Stimulated activated CD4-positive, alpha-beta T cell treated with anti-CD3 and anti-CD28 coated beads, Interleukin-12 subunit alpha, Interleukin-12 subunit beta, amount 100 ng/mL, for 4 hours (primary cell): ENCODE measurements at places on chromosomes 13 and 19.

DNA sequence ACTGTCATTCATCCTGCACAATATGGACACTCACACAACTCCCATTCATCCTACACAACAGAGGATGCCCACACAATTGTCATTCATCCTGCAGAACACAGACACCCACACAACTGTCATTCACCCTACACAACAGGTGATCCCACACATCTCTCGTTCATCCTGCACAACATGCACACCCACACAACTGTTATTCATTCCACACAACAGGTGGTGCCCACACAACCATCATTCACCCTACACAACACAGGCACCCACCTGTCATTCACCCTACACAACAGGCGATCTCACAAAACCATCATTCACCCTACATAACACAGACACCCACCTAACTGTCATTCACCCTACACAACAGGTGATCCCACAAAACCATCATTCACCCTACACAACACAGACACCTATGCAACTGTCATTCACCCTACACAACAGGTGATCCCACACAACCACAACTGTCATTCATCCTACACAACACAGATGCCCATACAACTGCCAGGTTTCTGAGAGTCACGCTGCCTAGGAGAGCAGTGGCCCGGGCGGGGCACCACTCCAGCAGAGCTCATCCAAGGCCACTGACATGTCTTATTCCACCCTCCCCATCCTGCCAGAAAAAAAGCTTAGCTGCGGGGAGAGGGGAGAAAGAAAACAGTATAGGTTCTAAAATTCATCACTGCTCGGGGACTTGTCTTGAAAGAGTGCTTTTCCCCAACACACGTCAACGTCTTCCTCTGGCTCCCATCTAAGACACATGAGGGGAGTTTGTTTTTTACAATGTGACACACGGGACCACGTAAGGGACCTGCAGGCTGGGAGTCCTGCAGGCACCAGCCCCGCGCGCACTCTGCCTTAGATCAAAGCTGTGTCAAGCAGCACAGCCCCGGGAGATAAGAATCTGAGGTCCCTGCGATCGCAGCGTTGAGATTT lies 44.0 kb downstream of the KLF2 start:
- DNase-seq = no peak

- no peak for DNase-seq
Measured at GRCh38 chr19:47188507-47189033, 42.4 kb downstream of the BBC3 start.

GRCh38 chr19:2113439-2114211 lies 16.9 kb downstream of the IZUMO4 start:
- no peak for DNase-seq

- DNase-seq = no peak
Measured at GRCh38 chr19:32750441-32751055, 31.0 kb downstream of the TDRD12 start.

- DNase-seq = no peak
Measured at GRCh38 chr13:23505007-23505406, 65.2 kb upstream of the TNFRSF19 start.

DNA sequence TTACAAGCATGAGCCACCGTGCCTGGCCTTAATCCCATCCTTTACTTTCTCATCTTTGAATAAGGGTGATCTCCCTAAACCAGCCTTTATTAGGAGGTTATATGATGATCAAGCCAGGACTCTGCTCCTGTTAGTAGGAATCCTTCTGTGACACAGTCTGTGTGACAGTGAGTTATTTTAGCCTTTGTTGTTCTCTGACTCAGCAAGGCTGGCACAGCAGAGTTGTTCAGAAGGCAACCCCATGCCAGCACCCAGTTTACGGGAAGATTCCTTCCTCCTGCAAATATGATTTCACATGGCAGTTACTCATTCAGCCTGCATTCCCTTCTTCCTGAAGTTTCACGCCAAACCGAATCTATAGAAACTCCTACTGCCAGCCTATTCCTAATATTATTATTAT lies 10.5 kb upstream of the MIER2 start:
- DNase-seq = no peak

DNA sequence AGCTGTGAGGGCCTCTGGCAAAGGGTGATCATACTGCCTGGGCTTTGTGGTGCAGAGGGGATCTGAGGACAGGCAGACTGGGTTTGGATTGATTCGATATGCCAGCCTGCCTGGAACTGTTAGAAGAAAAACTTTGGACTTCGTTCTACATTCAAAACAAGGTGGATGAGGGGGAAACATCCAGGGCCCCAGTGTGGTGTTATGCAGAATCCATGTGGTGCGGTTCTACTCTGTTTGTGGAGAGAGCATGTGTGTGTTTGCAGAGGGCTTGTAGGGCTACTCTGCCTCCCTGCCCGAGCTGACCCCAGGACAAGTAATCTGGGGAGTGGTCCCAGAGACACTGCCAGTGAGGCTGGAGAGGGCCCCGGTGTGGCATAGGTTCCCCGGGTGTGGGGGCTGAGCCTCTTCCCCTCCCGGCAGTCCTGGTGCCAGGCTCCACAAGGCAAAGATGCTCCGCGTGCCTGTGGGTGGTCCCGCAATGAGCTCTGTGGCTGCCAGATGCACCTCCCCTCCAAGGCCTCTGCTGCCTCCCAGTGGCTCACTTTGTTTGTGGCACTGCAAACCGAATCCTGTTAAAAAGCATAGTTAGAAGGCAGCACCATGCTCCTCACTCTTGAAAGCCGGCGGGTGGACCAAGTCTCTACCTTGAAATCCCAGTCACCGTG lies 22.3 kb upstream of the TFDP1 start:
- DNase-seq = peak; percentile 25

DNA sequence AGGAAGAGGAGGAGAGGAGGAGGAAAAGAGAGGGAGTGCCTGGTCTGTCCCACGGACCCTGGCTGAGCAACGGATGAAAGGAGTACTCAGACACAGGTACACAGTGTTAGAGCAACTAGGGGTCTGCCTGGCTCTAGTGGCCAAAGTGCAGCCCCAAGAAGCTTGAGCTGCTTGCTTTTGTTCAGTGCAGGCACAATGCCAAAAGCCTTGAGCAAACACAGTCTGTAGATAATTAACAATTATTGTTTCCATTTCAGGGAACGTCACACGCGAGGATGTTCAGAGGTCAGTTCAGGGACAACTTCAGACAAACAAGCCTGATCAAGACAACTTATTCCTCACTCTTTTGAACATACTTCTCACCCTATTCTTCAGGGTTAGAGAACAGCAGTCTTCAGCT lies 32.2 kb upstream of the ZNF726 start:
- no peak for DNase-seq

GRCh38 chr19:48997972-48998371 lies 4.3 kb downstream of the RUVBL2 start:
- peak; percentile 50 for DNase-seq

DNA sequence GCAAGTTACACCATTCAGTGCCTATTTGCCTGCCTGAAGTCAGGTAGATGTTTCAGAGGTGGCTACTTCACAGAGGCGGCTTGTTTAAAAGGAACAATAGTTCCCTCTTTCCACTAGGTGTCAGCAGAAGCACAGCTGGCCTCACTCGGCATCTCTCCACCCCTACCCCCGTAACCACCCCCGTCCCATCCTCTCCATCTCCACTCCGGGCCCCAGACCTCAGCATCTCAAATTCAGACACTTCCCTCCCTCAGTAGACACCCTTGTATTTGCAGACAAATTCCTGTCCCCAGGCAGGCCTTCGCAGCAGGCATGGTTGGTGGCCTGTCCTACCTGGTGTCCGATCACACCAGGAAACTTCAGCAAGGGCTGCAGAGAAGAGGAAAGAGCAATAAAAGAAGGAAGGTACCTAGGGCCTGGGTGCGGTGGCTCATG lies 9.1 kb upstream of the DPP9 start:
- DNase-seq = peak; percentile 33

GRCh38 chr19:40601134-40601974 lies at the start of gene LTBP4:
TSS of gene LTBP4 (plus strand) at chr19:40601369. CDS start at chr19:40601388, 19 bp downstream.
- peak; percentile 34 for DNase-seq

DNA sequence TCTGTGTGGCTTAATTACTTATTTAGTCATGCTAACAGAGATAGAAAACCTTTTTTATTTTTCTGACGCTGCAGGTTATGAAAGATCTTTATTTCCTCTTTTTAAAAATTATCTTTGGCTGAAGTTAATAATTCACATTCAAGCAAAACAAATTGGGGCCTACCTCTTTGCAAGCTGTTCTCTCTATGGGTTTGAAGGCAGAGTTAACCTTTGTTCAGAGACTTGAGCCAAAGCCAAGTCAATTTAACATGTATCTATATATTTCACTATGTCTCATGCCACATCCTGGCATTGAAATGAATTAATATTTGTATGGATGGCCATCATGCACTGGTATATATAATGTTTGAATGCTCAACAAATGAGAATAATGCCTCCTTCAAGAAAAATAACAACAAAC lies 677.3 kb upstream of the GPC6 start:
- no peak for DNase-seq
